ENCODE measurements at places on chromosomes 7 and 10.

DNA sequence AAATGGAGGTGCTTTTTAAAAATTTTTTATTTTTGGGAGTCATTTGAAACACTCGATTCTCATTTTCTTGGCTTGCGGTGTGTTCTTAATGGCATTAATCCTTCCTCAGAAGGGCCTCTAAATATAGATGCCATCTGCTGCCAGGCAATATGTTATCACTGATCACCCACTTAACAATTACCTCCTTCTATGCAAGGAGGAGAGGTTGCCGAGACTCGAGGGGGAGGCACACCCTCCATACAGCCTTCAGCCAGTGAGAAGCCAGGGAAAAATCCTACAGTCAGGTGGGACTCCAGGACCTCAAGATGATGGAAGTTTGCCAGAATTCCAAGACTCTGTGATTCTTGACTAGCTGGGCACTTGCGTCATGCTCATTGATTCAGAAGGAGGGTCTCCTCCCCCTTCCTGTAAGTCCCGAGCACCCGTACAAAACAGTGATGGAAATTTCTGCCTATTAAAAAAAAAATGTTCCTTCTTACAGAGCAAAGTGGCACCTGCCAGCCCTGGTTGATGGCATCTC lies 574.5 kb downstream of the TYW1 start:
- no peak for DNase-seq

- DNase-seq: no peak
Observed at GRCh38 chr7:21923658-21924057, 22.0 kb downstream of the CDCA7L start.

- no peak for DNase-seq
Observed at GRCh38 chr10:66654861-66655260, 271.0 kb upstream of the LRRTM3 start.

GRCh38 chr10:100146398-100146797 lies 39.4 kb downstream of the ERLIN1 start:
- no peak for DNase-seq

- DNase-seq: no peak
Observed at GRCh38 chr10:43265799-43266721, 805 bp downstream of the RASGEF1A start.

DNA sequence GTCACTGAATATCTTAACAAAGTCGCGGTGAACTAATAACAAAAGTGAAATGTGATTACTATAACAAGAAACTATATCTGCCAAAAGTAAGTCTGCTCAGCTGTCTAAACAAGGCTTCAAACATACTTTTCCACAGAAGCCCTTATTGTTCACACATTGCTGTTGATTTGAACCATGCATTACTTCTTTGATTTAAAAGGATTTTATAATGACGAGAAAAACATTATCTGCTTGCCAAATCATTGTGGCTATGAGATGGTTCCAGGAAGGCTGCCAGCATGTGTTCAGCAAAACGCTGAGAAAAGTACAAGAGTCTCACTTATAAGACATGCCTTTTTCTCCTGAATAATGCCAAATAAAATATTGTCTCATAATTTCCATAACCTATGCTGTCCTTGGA lies 24.4 kb downstream of the RNF133 start:
- no peak for DNase-seq

GRCh38 chr7:78218876-78219275 lies 420.3 kb downstream of the PHTF2 start:
- DNase-seq: no peak

DNA sequence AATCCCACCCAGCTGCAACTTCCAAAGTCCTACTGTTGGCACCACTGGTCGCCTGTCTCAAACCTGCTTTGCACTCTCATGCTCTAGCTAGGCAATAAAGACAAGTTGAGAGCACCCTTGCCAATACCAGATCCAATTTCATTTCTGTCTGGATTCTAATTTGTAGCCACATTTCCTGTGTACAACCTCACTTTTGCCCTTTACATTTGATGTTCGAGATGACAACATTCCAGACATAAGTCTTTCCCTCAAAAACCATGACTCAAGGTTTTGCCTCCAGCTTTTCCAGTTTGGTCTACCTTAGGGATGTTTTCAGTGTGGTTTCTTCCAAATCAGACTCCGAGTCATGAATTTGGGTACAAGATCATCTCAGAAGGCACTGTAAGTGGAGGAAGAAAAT lies 309.0 kb downstream of the GPAM start:
- DNase-seq: no peak

DNA sequence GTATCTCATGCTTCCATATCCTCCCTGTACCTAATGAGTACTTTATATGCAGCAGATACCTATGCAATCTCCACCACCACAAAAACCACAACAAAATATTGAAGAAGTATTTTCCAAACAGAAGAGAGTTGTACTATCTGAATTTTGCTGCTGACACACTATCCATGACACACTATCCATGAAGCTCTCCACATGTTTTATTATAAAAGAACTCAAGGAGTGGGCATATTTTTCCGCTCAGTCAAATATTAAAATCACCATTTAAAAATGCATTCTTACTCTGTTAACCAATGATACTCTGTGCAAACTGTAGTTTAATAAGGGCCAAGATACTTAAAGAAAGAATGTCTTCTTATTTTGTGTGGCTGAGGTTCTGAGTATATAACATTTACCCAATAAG lies 2.8 kb downstream of the BET1 start:
- DNase-seq: no peak

GRCh38 chr7:80213814-80214213 lies 79.2 kb downstream of the GNAI1 start:
- DNase-seq: no peak

- DNase-seq: no peak
Observed at GRCh38 chr10:3433988-3434387, 261.4 kb upstream of the PITRM1 start.

DNA sequence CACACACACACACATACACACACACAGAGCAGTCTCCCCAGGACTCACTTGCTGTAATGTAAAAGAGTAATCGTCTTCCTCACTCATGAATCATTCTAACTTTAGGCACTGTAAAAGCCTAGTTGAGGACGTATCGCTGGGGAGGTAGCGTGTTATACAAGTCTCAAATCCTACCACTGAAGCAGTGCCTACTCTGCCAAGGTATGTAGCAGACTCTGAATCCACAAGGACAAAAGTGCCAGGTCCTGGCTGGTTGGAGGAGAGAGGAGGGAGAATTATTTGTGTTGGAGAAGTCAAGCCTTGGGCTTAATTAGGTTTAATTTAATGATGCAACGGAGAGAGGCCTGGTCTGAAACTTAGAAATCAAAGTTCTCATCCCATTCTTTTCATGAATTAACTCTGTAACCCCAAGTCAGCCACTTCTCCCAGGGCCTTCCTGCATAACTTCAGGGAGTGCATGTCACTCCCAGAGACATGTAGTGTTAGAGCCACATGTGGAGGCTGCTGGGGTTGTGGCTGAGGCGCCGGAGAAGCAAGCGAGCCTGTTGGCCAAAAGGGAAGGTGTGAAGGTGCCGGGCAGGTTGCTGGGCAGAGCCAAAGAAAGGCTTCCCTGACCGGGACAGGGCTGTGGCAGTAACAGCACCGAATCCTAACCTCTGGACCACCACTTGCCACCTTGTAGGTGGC lies 36.7 kb downstream of the NKX2-3 start:
- no peak for DNase-seq

- DNase-seq: no peak
Observed at GRCh38 chr10:14413523-14413922, 82.8 kb upstream of the FRMD4A start.

- DNase-seq: no peak
Observed at GRCh38 chr10:100325158-100325557, 4.9 kb downstream of the PKD2L1 start.

DNA sequence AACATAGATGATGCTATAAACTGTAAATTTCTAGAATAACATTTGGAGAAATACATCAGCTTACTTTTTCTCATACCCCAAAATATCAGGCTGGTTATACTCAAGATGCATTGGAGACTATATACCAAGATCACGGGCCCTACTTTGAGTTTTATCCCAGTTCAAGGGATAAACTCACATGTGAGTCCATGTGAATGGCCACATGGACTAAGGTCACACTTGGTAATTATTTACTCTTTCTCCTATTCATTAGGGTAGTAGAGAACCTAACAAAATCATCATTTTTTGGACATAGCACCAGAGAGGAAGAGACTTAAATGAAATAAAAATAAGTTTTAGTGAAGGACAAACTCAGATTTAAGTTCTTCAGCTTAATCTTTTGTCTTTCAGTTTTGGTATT lies 93.1 kb upstream of the GATAD1 start:
- no peak for DNase-seq

DNA sequence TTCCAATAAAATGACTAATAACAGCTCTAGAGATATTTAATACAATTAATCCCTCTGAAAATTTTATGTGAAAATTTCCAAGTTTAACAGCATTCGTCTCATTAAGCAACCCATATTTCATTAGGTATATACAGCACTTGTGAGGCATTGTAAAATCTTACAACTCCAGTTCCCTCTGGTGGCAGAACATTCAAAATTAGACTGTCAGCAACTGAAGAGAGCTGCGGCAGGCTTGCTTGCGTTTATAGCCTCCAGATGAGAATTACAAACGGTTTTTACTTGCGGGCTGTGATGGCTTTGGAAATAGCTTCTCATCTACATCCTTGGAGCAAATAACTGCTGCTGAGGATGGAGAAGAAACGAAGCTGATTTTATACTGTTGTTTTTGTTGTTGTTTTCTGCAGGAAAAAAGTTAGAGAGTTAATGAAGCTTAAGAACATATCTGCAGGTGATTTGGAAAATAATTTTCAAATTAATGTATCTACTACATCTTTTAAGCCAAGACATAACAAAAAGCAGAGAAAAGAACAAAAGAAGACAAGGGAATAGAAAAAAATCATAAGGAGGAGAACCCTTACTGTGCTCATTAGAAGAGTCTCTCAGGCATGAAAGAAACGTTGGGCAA lies 171.3 kb downstream of the MAGI2 start:
- DNase-seq: no peak

DNA sequence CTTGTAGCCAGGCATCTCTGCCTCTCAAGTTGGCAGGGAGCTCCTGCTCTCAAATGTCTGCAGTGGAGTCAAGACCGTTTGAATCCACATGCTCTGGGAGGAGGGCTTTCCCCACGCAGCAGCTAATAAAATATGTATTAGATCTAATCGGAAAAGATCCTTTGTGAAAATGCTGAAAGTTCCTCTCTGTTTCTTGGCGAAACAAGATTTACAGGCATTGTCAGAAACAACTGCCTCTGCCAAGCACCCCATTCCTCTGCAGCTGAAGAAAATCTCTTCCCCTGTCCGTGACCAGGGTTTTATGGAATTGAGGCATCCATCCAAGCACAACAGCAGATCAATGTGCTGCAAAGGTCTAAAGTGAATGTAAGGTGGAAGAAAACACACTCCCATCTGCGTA lies 165.8 kb downstream of the TCERG1L start:
- DNase-seq: no peak

GRCh38 chr7:129188372-129188891 lies at the start of gene SMO:
SMO (plus strand) TSS chr7:129188633; CDS start chr7:129189152, 519 bp downstream.
- no peak for DNase-seq

GRCh38 chr10:128287921-128288320 lies 161.7 kb upstream of the MKI67 start:
- DNase-seq: no peak

DNA sequence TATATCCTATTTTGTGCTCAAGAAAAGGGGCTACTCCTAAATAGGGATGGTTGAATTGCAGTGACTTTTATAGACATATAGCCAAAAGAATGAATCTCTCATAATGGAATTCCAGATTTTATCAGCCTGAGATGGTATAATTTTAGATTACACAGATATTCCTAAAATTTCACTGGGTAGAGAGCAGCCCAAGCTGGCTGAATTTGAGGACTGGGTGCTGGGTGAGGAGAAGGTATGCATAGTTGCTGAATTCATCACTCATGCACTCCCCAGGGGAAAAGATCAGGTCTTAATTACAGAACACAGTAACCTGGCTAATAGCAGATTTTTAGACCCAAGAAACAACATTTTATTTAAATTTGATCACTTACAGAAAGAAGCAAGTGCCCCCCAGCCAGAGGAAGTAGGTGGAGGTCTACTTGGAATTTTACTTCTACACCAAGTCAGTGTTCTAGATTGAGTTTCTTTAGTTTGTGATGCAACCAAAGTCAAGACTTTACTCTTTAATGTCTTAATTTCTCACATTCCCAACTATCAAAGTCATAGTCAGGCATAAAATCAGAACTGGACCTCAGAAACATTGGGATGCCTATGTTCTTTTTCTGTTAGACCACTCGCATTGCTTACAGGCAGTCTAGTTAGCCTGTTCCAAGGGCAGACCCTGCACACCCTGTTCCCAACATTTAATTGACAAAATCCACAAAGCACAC lies 337.4 kb upstream of the PODXL start:
- DNase-seq: no peak

GRCh38 chr10:51700228-51700817 lies 928 bp upstream of the CSTF2T start:
- peak; percentile 11 for DNase-seq

DNA sequence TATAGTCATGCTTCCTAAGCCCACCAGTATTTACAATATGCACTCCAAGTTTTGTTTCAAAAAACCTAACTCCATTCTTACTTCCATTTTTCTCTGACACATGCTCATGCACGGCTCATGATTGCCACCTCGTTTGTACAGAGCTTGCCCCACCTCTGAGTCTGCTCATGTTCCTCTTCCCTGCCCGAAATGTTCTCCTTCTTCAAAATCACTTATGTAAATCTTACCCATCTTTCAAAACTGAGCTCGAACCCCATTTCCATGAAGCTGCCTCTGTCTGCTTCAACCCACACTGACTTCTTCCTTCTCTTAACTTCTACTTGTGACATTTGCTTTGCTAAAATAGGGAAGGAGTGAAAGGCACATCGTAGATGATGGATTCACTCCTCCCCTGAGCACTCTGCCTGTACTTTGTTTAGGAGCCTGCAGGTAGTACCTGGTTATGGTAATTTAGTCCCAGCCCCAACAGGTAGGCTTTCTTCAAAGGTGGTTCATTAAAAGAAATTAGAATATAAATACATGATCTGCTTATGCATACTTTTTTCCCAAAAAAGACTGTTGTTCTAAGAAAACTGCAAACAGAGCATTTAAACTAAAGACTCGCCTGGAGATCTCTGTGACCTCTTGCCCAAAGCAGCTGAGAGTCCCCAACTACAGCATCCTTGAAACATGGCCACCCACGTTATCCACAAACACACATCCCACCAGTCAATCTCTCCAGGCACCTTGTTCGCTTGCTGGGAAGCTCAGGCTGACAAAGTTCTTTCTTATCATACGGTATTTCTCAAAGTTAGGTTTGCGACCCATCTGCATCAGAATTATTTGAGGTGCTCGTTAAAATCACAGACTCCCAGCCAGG lies 172.0 kb downstream of the DGKI start:
- no peak for DNase-seq

DNA sequence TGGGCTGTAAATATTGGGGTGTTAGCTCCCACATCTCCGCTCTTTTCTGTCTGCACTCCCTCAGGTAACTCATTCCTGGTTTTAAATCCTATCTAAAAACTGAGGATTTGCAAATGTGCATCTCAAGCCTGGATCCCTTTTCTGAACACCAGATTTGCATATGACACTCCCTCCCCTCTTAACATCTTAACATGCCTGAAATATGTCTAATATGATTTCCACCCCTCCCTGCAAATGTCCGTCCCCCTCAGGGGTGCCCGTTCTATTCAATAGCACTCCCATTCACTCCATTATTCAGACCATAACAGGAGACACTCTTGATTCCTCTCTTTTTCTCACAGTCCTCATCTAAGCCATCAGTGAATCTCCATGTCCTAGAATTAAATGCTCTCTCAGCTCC lies 8.3 kb upstream of the CALD1 start:
- DNase-seq: no peak

GRCh38 chr7:33674804-33675411 lies 230.4 kb upstream of the BMPER start:
- no peak for DNase-seq

- no peak for DNase-seq
Observed at GRCh38 chr7:13848681-13849131, 140.8 kb downstream of the ETV1 start.
